ENCODE measurements at places on chromosomes 13 and 19.
A peak's percentile ranks its signal among the peaks of the same experiment; 100 is the strongest.

- DNase-seq, result peak; percentile 15
These were observed 4.2 kb downstream of the ADPRHL1 start for GRCh38 chr13:113448885-113449692.

GRCh38 chr13:24854311-24854710, 90.3 kb downstream of the RNF17 start:
- DNase-seq, result no peak

GRCh38 chr19:17811681-17812080, 9.6 kb downstream of the INSL3 start:
- no peak for DNase-seq

- DNase-seq, result no peak
These were observed 14.8 kb downstream of the BRD4 start for GRCh38 chr19:15317392-15318071.

DNA sequence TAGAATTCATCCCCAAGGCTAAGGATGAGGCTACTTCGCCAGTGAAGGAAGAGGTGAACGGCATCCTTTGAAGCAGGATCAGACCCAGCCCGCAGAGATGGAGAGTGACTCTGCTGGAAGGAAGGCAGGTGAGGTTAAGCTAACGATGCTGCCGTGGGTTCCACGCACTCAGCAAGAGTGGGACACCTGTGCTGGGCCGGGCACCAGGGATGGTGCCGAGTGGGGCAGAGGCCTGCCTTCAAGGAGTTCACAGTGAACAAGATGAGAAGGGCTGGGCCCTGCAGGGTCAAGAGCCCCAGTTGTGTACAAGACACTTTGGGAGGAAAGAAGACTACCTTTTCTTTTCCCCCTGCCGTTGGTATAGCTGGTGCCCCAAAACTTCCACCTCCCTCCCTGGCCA, 606.6 kb downstream of the LIG4 start:
- no peak for DNase-seq

GRCh38 chr13:30256713-30257467, 50.5 kb downstream of the KATNAL1 start:
- DNase-seq, result no peak

DNA sequence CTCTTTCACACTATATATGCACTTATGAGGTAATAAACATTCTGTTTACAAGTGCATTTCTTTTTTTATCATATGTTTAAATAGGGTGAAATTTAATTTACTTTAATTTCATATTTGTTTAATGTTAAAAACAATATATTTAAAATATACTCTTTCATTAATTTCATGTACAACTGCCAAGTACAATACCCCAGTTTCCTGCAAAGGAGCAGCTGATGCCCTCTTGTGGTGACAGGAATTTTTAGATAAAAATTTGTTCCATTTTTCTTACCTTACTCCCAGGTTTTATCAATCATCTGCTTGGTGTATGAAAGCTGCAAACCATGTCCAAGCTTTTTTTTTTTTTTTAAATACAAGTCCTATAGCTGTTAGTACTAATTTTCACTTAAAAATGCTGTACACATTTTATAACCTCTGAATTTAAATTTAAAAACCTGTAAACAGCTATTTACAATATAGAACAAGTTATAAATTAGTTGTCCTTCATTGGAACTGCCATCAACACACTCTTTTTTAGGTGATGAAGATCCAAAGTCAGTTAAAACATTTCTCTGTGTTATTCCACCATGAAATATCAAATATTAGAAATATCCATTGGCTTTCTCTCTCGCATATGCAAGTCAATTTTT, 4.9 kb downstream of the PCDH20 start:
- DNase-seq, result peak; percentile 2

- DNase-seq, result no peak
These were observed 9.6 kb upstream of the KCNN1 start for GRCh38 chr19:17957149-17957849.

Data from activated CD4-positive, alpha-beta T cell treated with anti-CD3 and anti-CD28 coated beads, Interleukin-2, Interleukin-4, amounts not matched to agents 100 ng/mL and 50 ng/mL, durations not matched to agents 16 hours and 8 hours (primary cell).